ENCODE measurements at places on chromosomes 13 and 19.

- DNase-seq, result peak; percentile 30
Observed at GRCh38 chr13:110716247-110716515, 2.7 kb downstream of the ING1 start.

DNA sequence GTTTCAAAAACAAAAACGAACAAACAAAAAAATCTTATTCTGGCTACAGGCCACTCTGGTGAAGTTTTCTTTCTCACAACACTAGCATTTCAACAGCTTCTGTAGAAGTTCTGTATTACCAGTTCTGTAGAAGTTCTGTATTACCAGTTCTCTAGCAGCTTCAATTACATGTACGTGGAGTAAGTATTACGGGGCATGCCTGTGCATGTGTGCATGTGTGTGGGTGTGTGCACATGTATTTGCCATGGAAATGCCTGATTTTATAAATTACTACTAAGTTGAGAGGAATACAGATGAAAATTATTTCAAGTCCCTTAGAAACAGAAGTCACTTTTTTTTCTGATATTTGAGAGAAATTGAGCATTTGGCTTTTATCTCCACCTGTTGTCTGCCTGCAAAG, 414.2 kb downstream of the FOXO1 start:
- no peak for DNase-seq

GRCh38 chr19:47187797-47188196, 43.2 kb downstream of the BBC3 start:
- no peak for DNase-seq

- DNase-seq, result no peak
Observed at GRCh38 chr13:39253774-39254173, 215.5 kb downstream of the NHLRC3 start.

DNA sequence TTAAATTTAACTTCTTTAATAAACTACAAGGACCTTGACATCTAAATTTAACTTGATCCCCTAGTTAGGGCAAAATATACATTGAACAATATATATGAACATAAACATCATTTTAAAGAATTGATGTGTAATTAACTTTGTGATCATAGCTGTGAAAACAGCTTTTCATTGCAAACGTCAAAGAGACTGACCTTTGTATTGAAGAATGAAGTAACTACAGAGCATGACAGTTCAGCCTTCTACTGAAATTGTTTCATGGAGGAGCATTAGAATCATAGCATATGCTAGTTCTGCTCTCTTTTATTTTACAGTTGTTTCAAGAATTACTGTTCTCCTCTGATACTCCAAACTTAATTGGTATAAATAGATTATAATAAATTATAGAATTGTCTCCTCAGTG, 123.4 kb upstream of the PRR20A start:
- DNase-seq, result no peak

GRCh38 chr19:45781214-45782161, 802 bp downstream of the DMPK start:
- peak; percentile 54 for DNase-seq

- DNase-seq, result no peak
Observed at GRCh38 chr13:99159331-99160061, 41.2 kb upstream of the UBAC2 start.

GRCh38 chr19:27793128-27793643, 1419.8 kb downstream of the UQCRFS1 start:
- DNase-seq, result peak; percentile 94

- DNase-seq, result peak; percentile 80
Observed at GRCh38 chr13:21478881-21479808, 20.0 kb upstream of the ZDHHC20 start.

DNA sequence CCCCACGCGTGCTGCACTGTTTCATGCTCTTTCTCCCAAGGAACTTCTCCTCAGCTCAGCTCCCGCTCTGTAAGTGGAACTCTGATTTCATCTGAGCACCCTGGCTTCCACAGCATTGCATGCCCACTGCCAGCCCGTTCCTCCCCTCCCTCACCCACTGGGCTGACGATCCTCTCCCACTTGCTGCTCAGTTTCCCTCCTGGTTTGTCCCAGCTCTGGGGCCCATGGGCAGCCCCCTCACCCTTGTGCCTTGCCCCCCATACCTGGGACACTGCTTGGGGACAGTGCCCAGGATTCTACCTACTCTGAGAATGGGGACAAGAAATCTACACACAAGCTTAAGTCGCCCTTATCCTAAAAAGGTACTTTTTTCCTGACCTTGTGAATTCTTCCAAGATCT, 115.9 kb upstream of the C1QTNF9B start:
- no peak for DNase-seq

GRCh38 chr19:57664269-57665127, 4.2 kb upstream of the ZSCAN4 start:
- peak; percentile 45 for DNase-seq

GRCh38 chr19:49801966-49802661, 11.0 kb downstream of the FUZ start:
- peak; percentile 64 for DNase-seq

Data from A172 (cell line).